Adrenal gland (tissue), 19 donors: ENCODE measurements at places on chromosomes 16 and 17. TPM values are rescaled to one million over a fixed set of nuclear protein-coding genes. Genes with fewer than 3 reads are reported as not detected.

- no peaks in the 10 kb centered on the region for H3K27me3 ChIP-seq
- H3K36me3 ChIP-seq: no peaks in the 10 kb centered on the region
- H3K4me1 ChIP-seq: peaks cover 39% of the 10 kb centered on the region
- H3K27ac ChIP-seq: peak overlapping the region; percentile 96
- DNase-seq: no peak
- H3K4me3 ChIP-seq: no peak overlapping the region
Measured at GRCh38 chr17:57662041-57662440, 83.1 kb downstream of the CCDC182 start.

DNA sequence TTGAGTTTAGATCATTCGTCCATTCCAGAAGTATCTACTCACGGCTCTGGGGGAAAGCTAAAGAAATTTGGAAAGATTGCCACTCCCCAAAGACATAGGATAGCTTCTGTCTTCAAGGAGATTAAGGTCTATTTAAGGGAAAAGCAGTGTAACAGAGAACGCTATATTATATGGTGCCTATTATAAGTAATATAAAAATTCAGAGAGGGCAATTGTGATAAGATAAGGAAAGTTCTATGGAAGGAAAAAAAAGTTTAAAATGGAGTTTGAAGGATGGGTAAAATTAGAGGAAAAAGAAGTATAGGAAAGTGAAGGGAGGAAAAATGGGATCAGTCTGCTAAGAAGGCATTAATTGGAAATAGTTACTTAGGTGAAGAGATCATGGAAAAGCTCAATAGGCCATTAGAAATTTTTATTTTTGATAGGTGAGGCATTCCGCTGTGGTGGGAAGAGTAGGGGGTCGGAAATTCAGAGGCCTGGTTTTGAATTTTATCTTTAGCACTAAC is 690 bp upstream of the CDC27 start:
- no peak overlapping the region for H3K27ac ChIP-seq
- H3K4me3 ChIP-seq: no peak overlapping the region
- no peak for DNase-seq
- H3K27me3 ChIP-seq: no peaks in the 10 kb centered on the region
- H3K4me1 ChIP-seq: peaks cover 19% of the 10 kb centered on the region
- no peaks in the 10 kb centered on the region for H3K36me3 ChIP-seq

SULT1A3 gene
- 9.3 TPM for total RNA-seq

DNA sequence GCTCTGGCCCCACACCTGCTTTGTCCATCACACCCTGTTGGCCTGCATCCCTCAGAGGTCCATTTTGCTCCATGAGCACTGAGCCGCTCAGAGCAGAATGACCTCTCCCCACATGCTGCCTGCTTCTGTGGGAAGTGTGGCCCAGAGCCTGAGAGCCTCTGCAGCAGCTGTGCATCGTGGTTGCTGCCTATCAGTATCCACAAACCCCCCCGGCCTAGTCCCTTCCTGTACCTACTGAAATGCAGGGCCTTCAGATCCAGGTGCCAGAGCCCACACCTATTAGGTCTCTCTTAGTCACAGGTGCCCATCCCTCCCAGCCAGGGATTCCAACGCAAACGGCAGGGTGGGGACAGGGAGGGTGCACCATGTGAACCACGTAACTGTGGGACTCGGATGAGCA is 16.6 kb upstream of the TRPV3 start:
- H3K4me1 ChIP-seq: no peaks in the 10 kb centered on the region
- no peak overlapping the region for H3K27ac ChIP-seq
- DNase-seq: no peak

DNA sequence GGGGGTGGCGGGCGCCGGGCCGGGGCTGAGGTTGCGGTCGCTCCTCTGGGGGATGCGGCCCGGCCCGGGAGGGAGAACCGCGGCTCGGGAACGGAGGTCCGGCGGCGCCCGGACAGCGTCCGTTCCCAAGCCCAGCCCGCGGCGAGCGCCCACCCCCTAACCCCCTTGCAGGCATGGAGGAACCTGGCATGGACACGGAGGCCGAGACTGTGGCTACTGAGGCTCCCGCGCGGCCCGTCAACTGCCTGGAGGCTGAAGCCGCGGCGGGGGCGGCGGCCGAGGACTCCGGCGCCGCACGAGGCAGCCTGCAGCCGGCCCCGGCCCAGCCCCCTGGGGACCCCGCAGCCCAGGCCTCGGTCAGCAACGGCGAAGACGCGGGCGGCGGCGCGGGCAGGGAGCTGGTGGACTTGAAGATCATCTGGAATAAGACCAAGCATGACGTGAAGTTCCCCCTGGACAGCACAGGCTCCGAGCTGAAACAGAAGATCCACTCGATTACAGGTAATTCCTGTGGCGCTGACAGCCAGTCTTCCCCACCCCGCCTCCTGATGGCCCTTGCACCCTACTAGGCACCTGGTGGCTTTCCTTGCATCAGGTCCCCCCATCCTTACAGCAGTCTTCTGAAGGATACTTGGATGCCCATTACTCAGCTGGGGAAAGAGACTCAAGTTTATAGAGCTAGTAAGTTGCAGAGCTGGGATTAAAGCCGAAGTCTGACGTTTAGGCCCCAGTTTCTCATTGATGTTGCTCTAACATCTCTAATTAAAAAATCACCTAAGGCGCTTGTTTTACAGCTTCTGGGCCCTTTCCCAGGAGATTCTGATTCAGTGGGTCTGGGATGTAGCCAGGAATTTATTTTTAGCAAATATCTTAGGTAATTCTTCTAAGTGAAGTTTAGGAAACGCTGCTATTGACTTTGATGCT is 514 bp downstream of the UBFD1 start:
- peak overlapping the region; percentile 76 for H3K4me3 ChIP-seq
- H3K27me3 ChIP-seq: no peaks in the 10 kb centered on the region

DNA sequence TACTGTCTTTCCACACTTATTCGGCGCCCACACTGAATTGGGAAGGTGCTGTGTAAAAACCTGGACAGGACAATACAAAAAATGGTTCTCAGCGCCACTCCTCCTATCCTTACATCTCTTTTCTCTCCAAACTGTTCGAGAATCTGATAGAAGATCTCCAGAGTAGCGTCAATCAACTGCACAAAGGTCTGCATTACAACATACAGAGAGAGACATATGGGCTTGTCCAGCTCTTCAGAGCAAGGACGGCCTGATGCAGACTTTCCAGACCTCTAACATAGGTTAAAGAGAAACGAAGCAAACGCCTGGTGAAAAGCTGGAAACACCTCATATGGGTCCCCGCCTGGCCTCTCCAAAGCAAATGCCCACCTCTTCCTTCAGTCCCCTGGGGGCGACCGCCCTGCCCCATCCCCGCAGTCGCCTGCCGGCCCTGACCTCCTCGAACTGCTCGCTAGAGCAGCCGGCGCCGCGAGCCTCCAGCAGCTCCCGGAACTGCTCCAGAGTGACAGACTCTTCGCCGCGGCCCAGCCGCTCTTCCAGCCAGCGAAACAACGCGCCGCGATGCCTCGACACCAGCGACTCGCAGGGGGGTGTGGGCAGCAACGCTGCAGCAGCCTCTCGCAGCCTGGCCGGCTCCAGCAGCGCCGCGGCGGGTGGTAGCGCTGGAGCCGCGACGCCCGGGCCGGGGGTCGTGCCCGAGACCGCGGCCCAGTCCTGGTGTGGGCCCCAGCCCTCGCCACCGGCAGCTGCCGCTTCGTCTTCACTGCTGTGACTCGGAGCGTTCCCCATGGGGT is 526 bp downstream of the ZZEF1 start:
- peak; percentile 55 for DNase-seq
- no peaks in the 10 kb centered on the region for H3K27me3 ChIP-seq
- no peaks in the 10 kb centered on the region for H3K36me3 ChIP-seq
- H3K27ac ChIP-seq: peak overlapping the region; percentile 99
- peak overlapping the region; percentile 18 for H3K4me3 ChIP-seq
